ENCODE measurements at places on chromosomes 5 and 9.
A peak's percentile ranks its signal among the peaks of the same experiment; 100 is the strongest.

DNA sequence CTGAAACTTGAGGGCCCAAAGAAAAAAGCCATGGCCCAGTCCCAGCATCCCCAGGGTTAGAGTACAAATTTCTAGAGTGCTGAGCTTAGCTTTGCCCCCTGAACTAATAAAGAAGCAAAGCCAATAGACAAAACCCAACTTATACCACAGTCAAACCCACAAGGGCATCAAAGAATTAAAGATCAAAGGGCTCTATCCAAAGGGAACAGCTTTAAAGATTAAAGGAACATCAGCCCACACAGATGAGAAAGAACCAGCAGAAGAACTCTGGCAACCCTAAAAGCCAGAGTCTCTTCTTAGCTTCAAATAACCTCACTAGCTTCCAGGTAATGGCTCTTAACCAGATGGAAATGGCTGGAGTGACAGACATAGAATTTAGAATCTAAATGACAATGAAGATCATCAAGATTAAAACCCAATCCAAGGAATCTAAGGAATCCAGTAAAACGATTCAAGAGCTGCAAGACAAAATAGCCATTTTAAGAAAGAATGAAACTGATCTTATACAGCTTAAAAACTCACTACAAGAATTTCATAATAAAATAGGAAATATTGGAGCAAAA lies 93.9 kb downstream of the YIPF5 start:
- no peak overlapping the region for H3K27ac ChIP-seq
- H3K4me1 ChIP-seq, result no peaks in the 10 kb centered on the region
- no peaks in the 10 kb centered on the region for H3K36me3 ChIP-seq
- no peak for DNase-seq
- H3K4me3 ChIP-seq, result no peak overlapping the region

- H3K27ac ChIP-seq, result no peak overlapping the region
- DNase-seq, result no peak
- H3K36me3 ChIP-seq, result no peaks in the 10 kb centered on the region
- peaks cover 25% of the 10 kb centered on the region for H3K4me1 ChIP-seq
- no peak overlapping the region for H3K4me3 ChIP-seq
These were observed 160.9 kb downstream of the GIN1 start for GRCh38 chr5:102959055-102959454.

- no peak overlapping the region for H3K27ac ChIP-seq
- no peak for DNase-seq
- no peaks in the 10 kb centered on the region for H3K27me3 ChIP-seq
- H3K36me3 ChIP-seq, result no peaks in the 10 kb centered on the region
- no peak overlapping the region for H3K4me3 ChIP-seq
These were observed 307.8 kb upstream of the PAPPA start for GRCh38 chr9:115845648-115846312.

DNA sequence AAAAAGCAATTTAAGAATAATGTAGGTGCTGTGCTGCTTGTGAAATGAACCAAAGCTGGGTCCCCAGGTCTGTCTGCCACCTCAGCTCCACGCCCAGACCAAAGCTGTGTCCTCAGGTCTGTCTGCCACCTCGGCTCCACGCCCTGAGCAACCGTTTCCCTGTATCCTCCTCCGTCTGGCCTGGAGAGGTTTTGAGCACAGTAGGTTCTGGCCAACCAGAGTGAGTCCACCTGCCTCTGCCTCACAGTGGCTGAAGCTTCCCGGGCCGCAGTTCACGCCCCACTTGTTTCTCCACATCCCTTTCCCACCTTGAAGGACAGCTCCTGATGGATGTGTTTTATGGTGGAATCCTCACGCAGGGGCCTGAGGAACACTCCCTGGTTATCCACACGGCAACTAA lies 120.5 kb downstream of the ADAMTS2 start:
- no peak overlapping the region for H3K27ac ChIP-seq
- no peak overlapping the region for H3K4me3 ChIP-seq
- H3K4me1 ChIP-seq, result no peaks in the 10 kb centered on the region
- no peak for DNase-seq
- no peaks in the 10 kb centered on the region for H3K27me3 ChIP-seq

- H3K36me3 ChIP-seq, result no peaks in the 10 kb centered on the region
- H3K4me1 ChIP-seq, result no peaks in the 10 kb centered on the region
- no peak for DNase-seq
- no peaks in the 10 kb centered on the region for H3K27me3 ChIP-seq
- H3K27ac ChIP-seq, result no peak overlapping the region
These were observed 15.0 kb upstream of the LVRN start for GRCh38 chr5:115947260-115947659.

- no peaks in the 10 kb centered on the region for H3K36me3 ChIP-seq
- H3K27me3 ChIP-seq, result no peaks in the 10 kb centered on the region
- H3K4me1 ChIP-seq, result no peaks in the 10 kb centered on the region
- no peak for DNase-seq
These were observed 197.1 kb downstream of the TMC1 start for GRCh38 chr9:72718503-72718902.

GRCh38 chr9:9750719-9751118 lies 862.1 kb downstream of the PTPRD start:
- no peaks in the 10 kb centered on the region for H3K27me3 ChIP-seq
- H3K36me3 ChIP-seq, result no peaks in the 10 kb centered on the region
- H3K27ac ChIP-seq, result no peak overlapping the region
- no peak overlapping the region for H3K4me3 ChIP-seq

DNA sequence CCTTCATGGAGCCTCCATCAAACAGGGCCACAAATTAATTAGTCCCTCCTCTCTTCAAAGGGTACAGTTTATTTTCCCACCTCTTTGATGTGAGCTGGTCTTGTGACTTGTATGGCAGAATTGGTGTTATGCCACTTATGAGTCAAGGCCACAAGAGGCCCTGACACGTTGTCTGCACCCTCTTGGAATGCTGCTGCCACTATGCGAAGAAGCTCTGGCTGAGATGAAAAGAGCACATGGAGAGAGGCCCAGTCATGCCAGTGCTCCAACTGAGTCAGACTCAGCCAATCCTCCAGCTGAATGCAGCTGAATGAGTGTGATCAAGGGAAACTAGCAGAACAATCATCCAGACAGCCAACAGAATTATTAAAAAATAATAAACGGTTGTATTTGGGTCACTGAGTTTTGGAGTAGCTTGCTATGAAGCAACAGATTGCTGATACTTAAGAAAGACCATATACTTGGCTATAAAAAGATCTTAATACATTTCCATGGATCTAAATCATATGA lies 128.3 kb downstream of the MARCHF11 start:
- no peaks in the 10 kb centered on the region for H3K27me3 ChIP-seq
- no peak overlapping the region for H3K27ac ChIP-seq
- no peaks in the 10 kb centered on the region for H3K4me1 ChIP-seq
- DNase-seq, result no peak

DNA sequence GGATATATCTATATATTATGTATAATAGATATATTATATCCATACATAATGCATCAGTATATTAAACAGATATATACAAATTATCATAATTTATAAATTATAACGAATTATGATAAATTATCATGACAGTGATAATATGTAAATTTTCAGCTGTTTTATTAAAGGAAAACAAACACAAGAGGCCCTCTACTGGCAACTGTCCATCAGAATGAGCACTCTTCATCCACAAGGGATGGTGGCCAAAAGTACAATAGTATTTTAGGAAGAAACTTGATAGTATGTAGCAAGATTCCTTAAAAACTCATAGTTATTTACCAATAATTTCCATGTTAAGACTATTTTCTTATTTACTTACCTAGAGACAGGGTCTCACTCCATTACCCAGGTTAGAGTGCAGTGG lies 113.3 kb upstream of the LPAR1 start:
- no peak overlapping the region for H3K27ac ChIP-seq
- DNase-seq, result no peak
- no peaks in the 10 kb centered on the region for H3K36me3 ChIP-seq
- H3K4me3 ChIP-seq, result no peak overlapping the region
- H3K27me3 ChIP-seq, result no peaks in the 10 kb centered on the region

DNA sequence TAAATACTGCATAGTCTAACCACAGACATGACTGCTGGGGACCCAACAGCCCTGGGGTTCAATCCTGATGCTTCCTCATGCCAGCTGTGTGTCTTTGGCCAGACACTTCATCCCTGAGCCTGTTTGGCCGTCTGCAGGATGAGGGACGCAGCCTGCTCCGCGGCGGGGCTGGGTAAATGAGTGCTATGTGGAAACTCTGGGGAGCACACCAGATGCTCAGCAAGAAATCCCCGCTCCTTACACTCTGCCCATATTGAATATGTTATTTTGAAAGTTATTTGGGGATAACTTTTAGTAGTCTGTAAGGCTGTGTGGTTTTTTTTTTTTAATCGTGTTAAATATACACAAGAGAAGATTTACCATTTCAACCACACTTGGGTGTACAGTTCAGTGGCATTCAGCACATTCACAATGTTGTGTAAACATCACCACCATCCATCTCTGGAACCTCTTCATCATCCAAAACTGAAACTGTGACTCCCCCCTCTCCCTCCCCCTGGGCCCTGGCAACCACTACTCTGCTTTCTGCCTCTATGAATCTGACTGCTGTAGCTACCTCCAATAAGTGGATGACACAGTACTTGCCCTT lies 42.7 kb downstream of the SH3PXD2B start:
- no peaks in the 10 kb centered on the region for H3K27me3 ChIP-seq
- H3K27ac ChIP-seq, result peak overlapping the region; percentile 86
- H3K4me3 ChIP-seq, result no peak overlapping the region
- no peak for DNase-seq
- no peaks in the 10 kb centered on the region for H3K36me3 ChIP-seq

- no peaks in the 10 kb centered on the region for H3K27me3 ChIP-seq
- no peaks in the 10 kb centered on the region for H3K36me3 ChIP-seq
- H3K27ac ChIP-seq, result no peak overlapping the region
- peaks cover 9% of the 10 kb centered on the region for H3K4me1 ChIP-seq
- DNase-seq, result no peak
- H3K4me3 ChIP-seq, result no peak overlapping the region
These were observed 80.5 kb upstream of the JAK2 start for GRCh38 chr9:4904322-4905134.

DNA sequence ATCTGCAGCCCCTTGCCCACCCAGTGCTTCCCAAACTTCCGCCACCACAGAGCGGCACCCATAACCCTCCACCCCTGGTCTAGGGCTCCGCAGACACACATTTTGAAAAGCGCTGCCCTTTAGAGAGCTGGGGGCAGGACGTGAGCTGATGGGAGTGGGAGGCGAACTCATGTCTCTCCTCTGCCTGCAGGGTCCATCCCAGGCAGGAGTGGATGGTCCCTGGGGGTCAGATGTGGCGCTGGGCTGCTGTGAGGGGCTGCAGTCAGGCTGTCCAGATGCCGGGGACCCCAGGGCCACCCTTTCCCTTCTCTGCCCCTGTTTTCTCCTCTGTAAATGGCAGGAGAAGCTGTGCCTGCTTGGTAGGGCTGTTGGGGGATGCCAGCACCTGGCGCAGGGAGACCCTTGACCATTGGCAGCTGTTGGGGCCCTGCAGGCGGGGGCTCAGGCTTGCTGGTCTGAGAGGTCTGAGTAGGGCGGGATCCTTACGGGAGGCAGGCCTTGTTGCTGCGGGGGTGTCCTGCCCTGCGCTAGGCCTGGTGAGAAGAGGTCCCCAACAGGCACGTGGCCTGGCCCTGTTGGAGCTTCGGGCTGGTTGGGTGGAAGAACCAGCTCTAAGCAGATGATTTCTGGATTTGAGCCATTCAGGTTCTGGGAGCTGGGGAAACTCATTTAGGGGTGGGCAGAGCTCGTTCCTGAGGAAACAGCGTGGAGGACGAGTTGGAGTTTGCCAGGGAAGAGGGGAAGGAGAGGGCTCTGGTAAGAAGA lies 10.3 kb upstream of the RNU6ATAC start:
- peaks cover 34% of the 10 kb centered on the region for H3K4me1 ChIP-seq
- H3K27ac ChIP-seq, result no peak overlapping the region
- H3K27me3 ChIP-seq, result no peaks in the 10 kb centered on the region
- H3K36me3 ChIP-seq, result no peaks in the 10 kb centered on the region

DNA sequence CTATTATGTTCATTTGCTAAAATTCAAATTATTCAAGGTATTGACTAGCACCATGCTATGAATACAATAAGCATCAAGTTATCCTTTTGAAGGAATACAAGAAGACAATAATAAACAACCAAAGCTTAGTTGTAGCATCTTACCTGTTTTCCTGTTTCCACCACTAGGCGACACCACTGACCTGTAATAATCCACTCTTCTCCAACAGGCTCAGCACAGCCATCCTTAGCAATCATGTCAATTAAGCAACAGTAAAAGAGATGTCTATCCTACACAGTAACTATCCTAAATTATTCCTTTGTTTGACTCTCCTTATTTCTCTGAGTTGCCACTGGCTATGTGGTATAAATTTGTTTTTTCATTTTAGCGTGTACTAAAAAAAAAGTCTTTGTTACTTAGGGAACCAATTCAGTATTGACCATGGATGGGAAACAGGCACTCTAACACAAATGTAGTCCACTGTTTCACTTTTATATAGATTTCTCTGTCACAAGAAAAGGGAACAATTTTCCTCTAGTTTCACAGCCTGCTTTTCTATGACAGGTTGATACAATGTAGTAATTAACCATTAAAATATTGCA lies 46.2 kb downstream of the PCA3 start:
- H3K4me1 ChIP-seq, result peaks cover 38% of the 10 kb centered on the region
- H3K4me3 ChIP-seq, result no peak overlapping the region
- H3K27ac ChIP-seq, result peak overlapping the region; percentile 93
- no peaks in the 10 kb centered on the region for H3K36me3 ChIP-seq
- no peaks in the 10 kb centered on the region for H3K27me3 ChIP-seq
- DNase-seq, result no peak

- H3K27ac ChIP-seq, result no peak overlapping the region
- no peaks in the 10 kb centered on the region for H3K4me1 ChIP-seq
- DNase-seq, result peak; percentile 75
- H3K27me3 ChIP-seq, result no peaks in the 10 kb centered on the region
- no peaks in the 10 kb centered on the region for H3K36me3 ChIP-seq
- H3K4me3 ChIP-seq, result no peak overlapping the region
These were observed 737.9 kb upstream of the WWC1 start for GRCh38 chr5:167553511-167553910.

- H3K4me3 ChIP-seq, result no peak overlapping the region
- no peaks in the 10 kb centered on the region for H3K27me3 ChIP-seq
- DNase-seq, result no peak
These were observed 71.9 kb upstream of the GRHPR start for GRCh38 chr9:37350486-37351190.

- no peak overlapping the region for H3K4me3 ChIP-seq
- H3K4me1 ChIP-seq, result no peaks in the 10 kb centered on the region
- no peak overlapping the region for H3K27ac ChIP-seq
- no peaks in the 10 kb centered on the region for H3K27me3 ChIP-seq
These were observed 15.6 kb downstream of the WWC1 start for GRCh38 chr5:168307022-168307421.

DNA sequence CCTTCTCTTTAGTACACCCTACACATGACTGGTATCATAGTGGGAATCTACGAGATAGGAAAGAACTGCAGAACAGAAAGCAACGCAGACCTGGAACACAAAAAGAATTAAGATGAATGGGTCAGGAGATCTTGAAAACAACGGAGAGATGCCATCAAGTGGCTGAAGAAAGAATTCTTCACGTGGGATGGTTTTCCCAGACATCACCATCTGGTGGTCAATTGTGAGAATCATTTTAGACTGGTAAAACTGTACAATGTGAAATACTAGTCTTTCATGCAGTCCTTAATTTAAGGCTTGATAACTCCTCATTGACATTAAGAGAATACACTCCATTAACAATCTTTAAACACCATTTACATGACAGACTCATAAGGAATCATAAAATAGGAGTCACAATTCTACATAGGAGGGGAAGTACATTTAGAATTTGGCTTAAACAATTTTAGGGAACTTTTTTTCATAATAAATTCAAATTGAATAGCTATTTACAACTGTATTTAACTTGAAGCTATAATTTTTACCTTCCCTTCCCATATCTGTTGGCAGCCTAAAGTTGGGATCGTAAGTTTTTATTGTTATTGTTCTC lies 128.4 kb upstream of the TRPM3 start:
- H3K4me1 ChIP-seq, result no peaks in the 10 kb centered on the region
- H3K36me3 ChIP-seq, result no peaks in the 10 kb centered on the region
- no peak overlapping the region for H3K27ac ChIP-seq
- peaks cover 11% of the 10 kb centered on the region for H3K27me3 ChIP-seq

Measured in esophagus muscularis mucosa (tissue), 4 donors.